CD4-positive, alpha-beta T cell treated with Interleukin-6 for 4 hours (primary cell): ENCODE measurements at places on chromosomes 11 and 22.
A peak's percentile ranks its signal among the peaks of the same experiment; 100 is the strongest.

DNA sequence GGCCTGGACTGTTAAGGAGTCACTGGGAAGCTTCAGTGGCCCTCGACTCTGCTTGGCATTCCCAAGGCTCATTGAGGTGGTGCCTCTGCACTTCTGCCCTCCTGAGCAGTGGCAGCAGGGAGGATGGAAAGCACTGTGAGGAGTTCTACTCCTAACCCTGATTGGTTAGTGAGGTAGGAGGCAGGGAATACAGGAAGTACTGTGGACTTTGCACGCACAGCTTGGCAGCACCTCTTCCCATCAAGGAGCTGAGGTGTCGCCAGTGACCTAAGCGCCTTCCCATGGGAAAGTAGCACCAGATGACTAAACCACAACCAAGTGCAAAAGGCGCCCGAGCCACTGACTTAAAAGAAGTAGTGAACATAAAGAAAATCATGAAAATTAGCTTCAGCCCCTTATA, 152.5 kb upstream of the CADM1 start:
- no peak for DNase-seq

DNA sequence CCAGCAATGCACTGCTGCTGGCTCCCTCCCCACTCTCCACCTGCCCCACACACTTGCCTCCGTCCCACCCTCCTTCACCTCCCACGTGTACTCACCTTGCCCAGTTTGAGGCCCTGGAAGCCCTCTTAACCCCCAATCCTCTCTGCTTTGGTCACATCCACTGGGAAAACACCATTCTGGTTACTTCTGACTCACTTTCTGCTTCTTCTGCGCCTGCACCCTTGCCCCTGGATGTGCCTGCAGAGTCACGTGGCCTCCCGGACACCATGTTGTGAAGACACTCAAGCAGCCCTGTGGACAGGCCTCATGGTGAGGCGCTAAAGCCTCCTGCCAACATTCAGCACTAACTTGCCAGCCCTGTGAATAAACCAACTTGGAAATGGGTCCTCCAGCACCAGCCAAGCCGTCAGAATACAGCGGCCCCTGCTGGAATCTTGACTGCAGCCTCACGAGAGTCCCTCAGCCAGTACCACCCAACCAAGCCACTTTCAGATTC, 2.6 kb upstream of the NAALADL1 start:
- peak; percentile 29 for DNase-seq

DNA sequence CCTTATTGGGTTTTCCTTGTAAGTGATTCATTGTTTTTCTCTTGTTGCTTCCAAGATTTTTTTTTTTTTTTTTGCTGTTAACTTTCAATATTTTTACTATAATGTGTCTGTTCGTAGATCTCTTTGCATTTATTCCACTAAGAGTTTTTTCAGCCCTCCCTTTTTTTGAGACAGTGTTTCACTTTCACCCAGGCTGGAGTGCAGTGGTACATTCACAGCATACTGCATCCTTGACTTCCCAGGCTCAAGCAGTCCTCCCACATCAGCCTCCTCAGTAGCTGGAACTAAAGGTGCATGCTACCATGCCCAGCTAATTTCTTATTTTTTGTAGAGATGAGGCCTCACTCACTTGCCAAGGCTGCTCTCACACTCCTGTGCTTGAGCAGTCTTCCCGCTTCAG, 1282.0 kb upstream of the CNTN5 start:
- DNase-seq = no peak

GRCh38 chr22:31752096-31752847, 1.5 kb upstream of the DEPDC5 start:
- DNase-seq = no peak

DNA sequence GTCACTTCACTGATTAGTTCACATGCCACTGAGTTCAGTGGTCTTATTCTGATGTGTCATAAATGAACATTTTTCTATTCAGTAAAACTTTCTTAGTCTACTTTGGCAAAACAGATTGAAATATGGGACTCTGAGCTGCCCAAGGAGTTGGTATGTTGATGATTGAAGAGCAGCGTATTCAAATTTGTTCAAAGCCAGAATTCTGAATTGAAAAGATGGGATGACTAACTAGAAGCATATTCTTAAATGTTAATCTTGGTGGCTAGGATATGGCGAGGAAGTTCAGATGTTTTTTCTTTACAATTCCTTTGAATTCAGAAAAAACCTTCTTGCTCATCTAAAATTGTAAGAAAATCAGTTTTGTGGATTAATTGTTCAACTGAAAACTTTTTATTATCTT, 34.7 kb downstream of the KMT2A start:
- no peak for DNase-seq
